Activated CD4-positive, alpha-beta T cell treated with anti-CD3 and anti-CD28 coated beads, Interleukin-2, amount 50 U/mL, for 1 hour (primary cell): ENCODE measurements at places on chromosomes 1 and 21.

DNA sequence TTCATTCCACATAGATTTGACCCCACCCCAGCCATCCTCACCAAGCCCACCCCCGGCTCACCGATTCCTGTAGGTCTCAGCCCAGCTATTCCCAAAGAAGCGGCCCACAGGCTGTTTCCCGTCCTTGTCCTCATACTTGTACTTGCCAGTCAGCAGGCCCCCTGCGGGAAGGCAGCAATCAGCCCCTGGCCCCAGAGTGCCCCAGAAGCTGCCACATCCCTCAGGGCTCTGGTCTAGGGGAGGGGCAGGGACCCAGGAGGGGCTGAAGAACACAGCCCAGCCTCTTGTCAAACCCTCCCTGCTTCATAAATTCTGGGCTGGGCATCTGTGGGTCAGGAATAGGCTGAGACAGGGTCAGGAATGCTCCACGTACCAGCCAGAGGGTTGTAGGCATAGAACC, 5.0 kb downstream of the AKR7A2 start:
- no peak for DNase-seq

DNA sequence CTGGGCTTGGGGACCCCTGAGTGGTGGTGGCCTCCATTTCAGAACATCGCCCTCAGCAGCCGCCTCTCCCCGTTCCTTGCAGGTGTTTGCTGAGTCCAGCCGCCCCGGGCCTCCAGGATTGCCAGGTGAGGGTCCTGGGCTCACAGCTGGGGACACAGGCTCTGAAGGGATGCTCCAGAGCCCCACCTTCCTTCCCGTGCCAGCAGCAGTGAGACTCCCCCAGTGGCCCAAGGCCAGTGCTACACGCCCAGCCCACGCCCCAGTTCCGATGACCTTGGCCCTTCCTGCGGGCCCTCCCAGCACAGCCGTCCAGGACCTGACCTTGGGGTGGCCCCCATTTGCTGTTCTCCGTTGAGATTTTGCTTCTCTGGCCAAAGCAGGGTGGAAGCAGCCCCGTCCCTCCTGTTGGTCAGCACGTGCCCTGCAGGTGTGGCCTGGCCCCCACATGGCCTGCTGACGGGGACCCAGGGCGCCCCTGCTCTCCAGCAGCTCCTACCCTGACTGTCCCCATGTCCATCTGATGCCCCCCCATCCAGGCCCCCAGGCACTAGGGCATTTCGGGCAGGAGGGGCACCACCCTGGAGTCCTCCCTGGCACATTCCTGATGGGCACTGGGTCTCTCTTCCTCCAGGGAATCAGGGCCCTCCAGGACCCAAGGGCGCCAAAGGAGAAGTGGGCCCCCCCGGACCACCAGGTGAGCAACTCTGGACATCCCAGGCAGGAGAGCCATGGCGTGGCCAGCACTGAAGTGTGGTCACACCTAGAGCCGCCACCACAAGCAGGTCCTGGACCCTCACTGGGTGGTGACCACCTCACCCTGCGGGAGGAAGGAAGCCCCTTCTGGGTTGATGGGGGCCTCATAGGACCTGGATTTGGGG, 45.0 kb downstream of the SLC19A1 start:
- DNase-seq = no peak

DNA sequence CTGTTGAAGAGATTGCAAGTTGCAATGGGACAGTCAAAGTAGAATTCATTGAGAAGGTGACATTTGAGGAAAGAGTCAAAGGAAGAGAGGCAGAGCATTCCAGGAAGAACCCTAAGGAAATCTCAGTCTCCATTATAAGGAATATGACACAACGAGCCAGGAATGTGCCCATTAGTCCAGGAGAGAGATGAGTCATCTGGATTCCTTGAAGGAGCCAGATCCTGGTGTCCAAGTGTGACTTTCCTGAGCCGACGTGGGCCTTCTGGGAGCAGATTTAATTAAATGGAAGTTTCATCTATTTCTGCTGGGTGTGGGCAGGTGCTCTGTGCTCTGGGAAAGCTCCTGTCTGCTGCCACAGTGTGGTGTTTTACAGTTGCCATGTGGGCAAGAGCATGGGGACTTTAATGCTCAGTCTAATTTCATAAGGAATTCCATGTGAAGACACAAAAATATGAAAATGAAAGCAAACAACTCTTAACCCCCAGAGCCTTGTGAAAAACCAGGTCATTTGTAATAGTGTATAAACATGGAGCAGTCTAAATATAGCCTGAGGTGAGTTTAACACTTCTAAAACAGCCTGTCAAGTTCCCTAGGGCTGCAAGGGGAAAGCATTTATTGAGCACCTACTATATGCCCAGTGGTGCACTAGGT, 111.4 kb upstream of the ARTN start:
- no peak for DNase-seq

DNA sequence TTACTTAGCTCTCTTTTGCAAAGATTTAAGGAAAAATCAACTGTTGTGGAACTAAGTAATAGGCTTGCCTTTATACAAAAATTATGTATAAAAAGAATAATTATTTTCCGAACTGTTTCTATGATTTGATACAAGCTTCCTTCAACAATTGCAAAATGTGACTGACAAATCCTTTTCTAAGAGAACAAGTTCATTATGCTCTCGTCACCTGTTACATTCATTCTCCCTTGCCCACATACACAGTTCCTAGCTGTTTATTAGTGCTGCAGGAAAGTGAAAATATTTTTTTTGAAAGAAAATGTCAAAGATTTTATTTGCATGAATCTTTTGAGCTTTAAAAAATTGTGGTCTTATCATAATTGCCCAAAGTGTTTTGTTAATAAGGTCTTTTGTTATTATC, 466.2 kb downstream of the USP25 start:
- no peak for DNase-seq

- DNase-seq = no peak
Measured at GRCh38 chr21:27246741-27247140, 279.9 kb upstream of the ADAMTS5 start.

- no peak for DNase-seq
Measured at GRCh38 chr1:224881762-224882211, 47.7 kb upstream of the DNAH14 start.

DNA sequence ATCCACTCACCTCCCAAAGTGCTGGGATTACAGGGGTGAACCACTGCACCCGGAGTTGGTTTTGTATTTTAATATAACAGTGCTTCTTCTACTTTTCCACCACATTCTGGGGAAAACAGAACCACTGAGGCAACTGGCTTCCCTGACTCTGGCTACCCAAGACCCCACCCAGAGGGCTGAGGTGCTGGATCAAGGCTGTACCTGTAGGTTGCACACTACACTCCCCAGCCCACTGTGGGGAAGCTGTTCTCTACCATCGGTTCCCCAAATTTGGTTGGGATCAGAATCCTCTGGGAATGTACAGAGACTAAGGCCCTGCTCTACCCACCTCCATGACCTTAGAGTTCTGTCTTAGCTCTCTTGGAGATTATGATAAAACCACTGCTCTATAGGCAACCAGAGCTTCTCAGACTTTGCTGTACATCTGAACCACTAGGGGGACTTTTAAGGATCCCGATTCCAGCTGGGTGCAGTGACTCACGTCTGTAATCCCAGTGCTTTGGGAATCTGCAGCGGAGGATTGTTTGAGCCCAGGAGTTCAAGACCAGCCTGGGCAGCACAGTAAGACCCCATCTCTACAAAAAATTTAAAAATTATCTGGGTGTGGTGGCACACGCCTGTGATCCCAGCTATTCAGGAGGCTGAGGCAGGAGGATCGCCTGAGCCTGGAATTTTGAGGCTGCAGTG, 51.6 kb downstream of the GNG4 start:
- DNase-seq = no peak

- no peak for DNase-seq
Measured at GRCh38 chr1:34113362-34113761, 51.7 kb downstream of the CSMD2 start.

DNA sequence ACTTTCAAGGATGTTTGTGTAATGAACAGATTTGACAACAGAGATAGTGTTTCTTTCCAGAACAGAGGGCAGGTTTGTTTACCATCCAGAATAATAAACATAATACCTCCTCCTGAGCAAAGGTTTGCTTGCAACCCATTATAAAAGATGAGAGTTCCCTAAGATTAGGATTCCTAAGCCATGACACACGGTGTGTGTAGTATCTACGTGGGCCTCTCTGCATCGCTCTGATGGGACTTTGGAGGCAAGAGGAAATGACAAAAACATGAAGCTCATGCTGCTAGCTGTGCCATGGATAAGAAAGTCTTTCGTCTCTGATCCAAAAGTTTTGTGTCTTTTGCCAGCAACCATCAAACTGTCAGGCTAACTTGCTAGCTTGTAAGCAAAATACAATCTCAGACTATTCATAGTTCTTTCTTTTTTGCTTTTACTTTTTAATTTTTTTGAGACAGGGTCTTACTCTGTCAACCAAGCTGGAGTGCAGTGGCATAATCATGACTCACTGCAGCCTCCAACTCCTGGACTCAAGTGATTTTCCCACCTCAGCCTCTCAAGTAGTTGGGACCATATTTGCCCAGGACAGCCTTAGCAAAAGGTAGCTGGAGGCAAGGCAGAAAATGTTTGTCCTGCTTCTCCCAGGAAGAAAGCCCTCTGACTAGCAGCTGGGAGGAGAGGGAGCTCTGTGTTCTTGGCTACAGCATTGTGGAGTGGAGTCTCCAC, 81.1 kb downstream of the LHX4 start:
- DNase-seq = no peak

GRCh38 chr21:30981403-30981802, 56.9 kb downstream of the KRTAP19-8 start:
- no peak for DNase-seq

- DNase-seq = no peak
Measured at GRCh38 chr1:170567214-170567613, 35.2 kb downstream of the GORAB start.

- no peak for DNase-seq
Measured at GRCh38 chr1:245558069-245558468, 403.3 kb downstream of the KIF26B start.
